Stimulated activated CD4-positive, alpha-beta T cell treated with anti-CD3 and anti-CD28 coated beads, Interleukin-15, amount 100 ng/mL, for 1 hour (primary cell): ENCODE measurements at places on chromosomes 5 and 9.

- no peak for DNase-seq
These were observed 47.7 kb upstream of the RPL26L1 start for GRCh38 chr5:172911628-172911880.

- DNase-seq: no peak
These were observed 336.0 kb downstream of the PDE4D start for GRCh38 chr5:59557572-59557971.

- no peak for DNase-seq
These were observed 32.9 kb downstream of the NDST1 start for GRCh38 chr5:150540615-150541396.

DNA sequence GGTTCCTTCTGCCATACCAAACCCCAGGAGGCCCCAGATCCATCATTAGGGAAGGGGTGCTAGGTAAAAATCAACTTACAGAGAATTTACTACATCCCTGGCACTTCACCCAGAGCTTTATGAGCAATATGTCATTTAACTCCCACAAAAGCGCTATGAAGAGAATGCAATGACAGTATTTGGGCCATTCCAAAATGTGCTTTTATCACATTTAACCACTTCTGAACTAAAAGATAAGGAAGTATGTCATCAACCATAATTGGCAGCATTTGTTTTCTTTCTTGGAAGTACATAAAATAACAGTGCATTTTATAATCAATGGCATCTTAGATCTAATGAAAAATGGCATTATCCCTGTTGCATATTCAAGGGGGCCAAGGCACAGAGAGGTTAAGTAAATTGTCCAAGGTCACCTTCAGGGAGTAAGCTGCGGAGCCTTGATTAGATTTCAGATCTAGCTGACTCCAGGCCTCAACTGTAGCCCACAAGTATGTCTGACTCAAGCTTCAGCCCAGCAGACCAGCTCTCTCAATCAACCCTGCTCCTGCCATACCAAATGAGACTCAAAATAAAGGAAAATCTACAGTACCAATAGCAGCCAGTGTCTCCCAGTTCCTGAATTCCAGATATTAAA, 16.5 kb downstream of the SH3TC2 start:
- no peak for DNase-seq

DNA sequence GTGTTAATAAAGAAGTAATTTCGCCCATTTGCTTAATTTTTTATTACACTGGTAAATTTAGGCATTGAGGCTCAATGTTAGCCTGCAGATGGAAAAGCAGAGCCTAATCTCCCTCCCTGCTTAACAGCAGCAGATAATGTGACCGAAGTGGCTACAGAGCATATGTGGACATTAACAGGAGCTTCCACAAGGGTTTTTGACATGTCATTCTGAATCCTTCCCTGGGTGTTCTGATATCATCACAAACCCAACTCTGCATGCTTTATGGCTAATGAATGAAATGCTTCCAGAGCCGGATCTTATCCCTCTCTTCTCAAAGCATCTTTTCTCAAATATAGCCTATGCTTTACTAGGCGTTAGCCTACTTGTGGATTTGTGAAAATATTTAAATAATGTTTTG, 208.6 kb downstream of the CAAP1 start:
- no peak for DNase-seq

DNA sequence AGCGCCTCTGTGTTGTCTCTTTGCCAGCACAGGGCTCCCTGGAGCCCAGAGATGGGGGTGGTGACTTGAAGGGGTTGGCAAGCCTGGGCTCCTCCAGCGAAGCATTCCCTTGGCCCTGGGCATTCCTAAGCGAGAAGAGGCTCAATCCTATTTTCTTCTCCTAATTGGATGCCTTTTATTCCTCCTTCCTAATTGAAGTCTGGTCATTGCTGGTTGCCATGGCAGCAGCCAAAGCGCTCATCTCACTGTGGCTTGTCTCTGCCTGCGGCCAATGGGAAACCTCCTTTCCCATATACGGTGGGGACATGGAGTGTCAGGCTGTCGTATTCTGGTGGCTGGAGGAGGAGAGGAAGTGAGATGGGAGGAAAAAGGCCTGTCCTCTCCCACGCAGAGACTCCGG, 52.3 kb upstream of the RARS1 start:
- DNase-seq: no peak

DNA sequence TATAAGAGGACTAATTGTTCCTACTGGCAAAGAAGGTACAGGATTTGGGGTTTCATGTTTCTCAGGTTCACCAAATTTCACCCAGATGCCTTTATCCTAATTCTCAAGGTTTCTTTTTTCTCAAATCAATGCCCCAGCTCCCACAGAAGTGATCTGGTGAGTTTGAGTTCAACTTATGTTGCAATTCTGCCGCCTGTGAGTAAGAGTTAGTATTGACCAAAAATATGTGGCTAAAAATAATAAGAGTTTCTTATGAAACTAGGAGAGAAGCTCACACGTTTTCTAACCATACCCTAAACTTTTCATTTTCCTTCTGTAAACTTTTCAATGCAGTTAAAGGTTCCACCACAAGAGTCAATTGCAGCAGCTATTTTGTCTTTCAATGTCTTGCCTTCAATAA, 15.1 kb downstream of the SLCO6A1 start:
- DNase-seq: no peak

DNA sequence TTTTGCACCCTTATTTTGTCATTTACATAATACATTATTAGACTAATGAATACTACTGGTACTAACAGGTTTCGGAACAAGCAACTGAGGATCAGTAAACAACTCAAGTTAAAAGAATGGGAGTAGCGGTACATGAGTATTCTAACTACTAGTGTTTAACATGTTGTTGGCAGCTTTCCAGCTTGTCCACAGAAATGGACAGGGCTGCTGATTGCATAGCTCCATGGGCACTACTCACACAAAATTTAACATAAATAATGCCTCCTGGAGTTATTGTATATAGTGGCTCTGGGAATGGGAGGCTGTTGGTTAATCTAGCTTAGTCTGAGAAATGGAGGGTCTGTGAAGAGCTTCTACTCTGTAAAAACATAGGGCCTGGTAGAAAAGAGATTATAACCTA, 6.7 kb downstream of the NCBP1 start:
- no peak for DNase-seq

GRCh38 chr5:81268521-81269196, 32.7 kb upstream of the ZCCHC9 start:
- DNase-seq: no peak

DNA sequence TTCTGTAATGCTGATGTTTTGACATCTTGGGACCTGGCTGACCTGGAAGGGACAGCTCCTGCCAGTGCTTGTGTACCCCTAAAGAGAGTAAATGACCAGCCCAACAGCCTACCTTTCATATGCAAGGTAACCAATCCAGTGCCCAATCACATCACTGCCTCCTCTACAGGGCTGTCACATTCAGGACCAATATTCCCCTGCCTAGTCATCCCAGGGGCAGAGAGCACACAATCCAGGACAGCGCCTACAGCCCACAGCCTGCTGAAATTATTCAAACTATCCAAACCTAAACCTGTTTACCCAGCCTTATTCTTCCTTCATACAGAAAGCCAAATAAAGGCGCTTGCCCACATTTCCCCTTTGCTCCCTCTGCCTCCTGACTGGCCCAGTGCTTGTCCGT, 284.1 kb downstream of the CTNND2 start:
- no peak for DNase-seq

- DNase-seq: no peak
These were observed 1.4 kb downstream of the ADAMTS2 start for GRCh38 chr5:179343719-179344430.

DNA sequence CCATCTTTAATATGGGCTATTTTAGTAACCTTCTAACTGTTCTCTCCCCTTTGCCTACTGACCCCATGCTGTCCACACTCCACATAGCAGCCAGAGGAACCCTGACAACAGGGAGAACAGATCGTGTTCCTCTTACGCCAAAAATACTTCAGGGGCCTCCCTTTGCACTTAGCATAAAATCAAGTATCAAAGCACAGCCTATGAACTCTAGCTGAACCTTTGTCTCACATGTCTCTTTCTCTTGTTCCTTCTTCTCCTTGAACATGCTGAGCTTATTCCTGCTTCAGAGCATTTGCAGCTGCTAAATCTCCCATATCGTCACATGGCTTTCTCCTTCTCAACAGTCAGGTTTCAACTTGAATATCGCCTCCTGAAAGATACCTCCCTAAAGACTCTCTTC, 698.8 kb upstream of the C9orf72 start:
- DNase-seq: no peak

DNA sequence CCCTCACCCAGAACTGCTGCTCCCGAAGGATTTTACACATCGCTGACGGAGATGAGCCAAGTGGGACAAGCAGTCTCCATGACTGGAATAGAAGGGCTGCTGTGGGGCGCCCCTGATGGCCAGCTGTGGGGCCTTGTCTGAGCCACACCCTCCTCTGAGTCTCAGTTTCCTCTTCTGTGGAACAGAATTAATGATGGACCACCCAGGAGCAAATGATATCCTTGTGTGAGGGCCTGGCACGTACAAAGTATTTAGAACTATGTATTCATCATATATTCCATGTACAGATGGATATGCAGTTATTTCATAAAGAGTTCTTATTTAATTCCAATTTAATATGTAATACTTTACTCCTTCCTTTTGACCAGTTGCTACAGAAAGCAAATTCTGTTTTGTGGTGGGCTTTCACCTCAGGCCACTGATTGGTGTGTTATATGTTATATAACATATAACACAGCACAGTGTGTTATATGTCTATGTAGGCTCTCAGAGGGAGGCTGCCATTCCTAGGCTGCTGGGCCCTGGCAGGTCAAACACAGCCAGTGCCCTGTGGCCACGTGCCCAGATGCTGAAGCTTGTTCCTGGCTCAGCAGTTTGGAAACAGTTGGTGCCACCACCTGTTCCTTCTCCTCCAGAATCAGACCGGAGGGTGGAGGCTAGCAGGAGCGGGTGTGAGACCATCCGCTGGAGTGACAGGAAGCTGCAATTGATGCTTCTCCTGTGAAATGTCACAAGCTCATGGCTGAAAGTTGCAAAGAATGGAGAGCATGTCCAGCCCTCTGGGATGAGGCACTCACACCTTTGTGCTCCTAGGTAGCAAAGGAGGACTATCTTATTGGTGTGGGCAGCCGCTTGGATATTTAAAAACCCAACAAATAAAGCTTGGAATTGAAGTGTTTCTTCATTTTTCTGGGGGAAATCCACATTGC, 4.4 kb upstream of the FGD3 start:
- DNase-seq: no peak

GRCh38 chr9:33249983-33250382, 10.0 kb downstream of the SPINK4 start:
- no peak for DNase-seq

GRCh38 chr9:132945186-132946130, 1.0 kb upstream of the TSC1 start:
- no peak for DNase-seq

GRCh38 chr5:79990205-79990597, 861 bp downstream of the MTX3 start:
- no peak for DNase-seq

- no peak for DNase-seq
These were observed 128.3 kb upstream of the HAPLN1 start for GRCh38 chr5:83848941-83849340.

GRCh38 chr5:137122075-137122474, 377.1 kb downstream of the SPOCK1 start:
- no peak for DNase-seq

DNA sequence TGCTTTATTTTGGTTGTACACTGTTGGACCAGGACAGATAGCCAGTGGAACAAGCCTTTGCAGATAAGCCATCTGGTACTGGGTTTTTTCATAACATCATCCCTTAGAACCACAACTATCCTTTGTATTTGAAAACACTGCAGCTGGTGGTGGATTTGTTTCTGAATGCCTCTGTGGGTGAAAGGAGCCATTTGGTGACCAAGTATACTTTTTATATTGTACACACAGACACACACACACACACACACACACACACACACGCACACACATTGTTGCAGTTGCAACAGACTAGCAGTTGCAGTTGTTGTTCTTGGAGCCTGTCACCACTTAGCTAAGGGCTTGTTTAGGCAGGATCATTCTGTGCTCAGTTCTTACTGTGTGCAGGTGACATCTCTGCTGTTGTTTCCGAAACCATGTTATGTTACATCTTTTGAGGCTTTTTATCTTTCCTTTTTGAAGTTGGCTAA, 22.9 kb upstream of the CAVIN4 start:
- no peak for DNase-seq

GRCh38 chr9:134969156-134970045, 51.7 kb upstream of the FCN1 start:
- no peak for DNase-seq

- no peak for DNase-seq
These were observed 18.9 kb downstream of the NREP start for GRCh38 chr5:111738118-111738517.

DNA sequence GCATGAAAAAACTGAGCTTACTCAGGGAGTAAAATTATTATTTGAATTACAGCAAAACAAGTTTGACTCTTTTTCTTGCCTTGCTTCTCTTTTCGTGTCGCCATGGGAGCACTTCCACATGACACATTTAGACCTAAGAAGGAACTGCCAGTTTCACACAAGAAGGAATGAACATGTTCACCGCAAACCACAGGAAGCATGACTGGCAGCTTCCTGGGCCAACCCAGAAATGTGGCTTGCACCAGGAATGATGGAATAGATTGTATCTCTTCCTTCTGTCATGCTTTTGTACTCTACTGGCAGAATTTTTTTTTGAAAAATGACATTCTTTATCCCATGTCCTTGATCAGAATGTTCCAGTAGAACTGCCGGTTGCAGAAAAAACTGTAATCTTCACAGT, 32.9 kb upstream of the MAN2A1 start:
- no peak for DNase-seq

DNA sequence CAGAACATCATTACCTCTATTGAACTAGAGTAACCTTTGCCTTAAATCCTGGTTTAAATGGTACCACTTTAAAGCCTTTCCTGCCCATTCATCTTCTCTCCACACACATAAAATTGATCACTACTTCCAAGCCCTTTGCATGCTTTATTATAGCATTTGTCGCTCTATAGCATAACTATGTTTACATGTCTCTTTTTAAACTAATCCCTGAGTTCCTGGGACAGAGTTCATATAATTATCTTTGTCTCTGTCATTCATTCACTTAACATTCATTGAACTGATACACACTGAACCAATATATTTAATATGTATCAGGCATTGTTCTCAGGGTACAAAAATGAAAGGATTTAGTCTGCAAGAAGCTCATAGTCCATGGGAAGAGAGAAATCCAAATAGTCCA, 37.3 kb downstream of the RECK start:
- DNase-seq: no peak

GRCh38 chr5:97838214-97838613, 655.2 kb upstream of the RIOK2 start:
- DNase-seq: no peak

DNA sequence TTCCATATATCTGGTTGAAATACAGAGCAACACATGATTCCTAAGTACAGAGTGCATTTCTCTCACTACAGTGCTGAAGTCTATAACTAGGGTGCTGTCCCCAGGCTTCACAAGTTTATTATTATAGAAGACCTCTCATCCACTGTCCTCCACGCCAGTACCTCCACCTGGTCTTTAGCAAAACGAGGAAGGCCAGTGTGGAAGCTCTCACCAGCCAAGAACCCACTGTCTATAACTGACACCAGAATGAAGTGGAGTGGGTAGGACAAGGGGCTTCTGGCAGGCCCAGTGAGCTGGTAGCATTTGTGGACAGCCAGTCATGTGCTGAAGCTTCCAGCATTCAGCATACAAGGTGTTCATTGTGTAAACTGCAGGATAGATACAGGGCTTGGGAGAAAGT, 430.7 kb downstream of the GADD45G start:
- no peak for DNase-seq
